ENCODE measurements at places on chromosomes 7 and 10. TPM values are rescaled to one million over a fixed set of nuclear protein-coding genes. Genes with fewer than 3 reads are reported as not detected.

PNLIPRP2 gene
- total RNA-seq: not detected

ADGRA1 gene
- not detected for total RNA-seq

CABCOCO1 gene
- total RNA-seq: 8.5 TPM

NUTM2D gene
- total RNA-seq: 1.6 TPM

SLC26A4 gene
- 20.5 TPM for total RNA-seq

SPOCK2 gene
- 0.26 TPM for total RNA-seq

SPDYE5 gene
- not detected for total RNA-seq

LHFPL3 gene
- not detected for total RNA-seq

LIPM gene
- total RNA-seq: not detected
